ENCODE measurements at places on chromosomes 1 and 21.

DNA sequence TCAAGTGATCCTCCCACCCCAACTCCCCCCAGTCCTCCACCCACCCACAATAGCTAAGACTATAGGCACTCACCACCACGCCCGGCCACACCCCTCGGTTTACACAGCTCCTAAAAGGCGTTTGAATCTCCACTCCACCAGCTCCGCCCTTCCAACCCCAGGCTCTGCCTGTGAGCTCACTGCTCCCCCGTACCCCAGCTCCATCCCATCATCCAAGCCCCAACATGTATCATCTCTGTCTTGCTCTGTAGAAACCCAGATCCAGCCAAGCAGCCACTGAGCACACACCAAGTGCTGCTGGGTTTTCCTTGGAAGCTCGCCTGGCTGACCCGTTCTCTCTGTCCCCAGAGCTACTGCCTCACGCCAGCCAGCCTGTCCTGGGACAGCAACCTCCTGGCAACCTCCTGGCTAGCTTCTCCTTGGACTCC is 12.0 kb upstream of the S100A2 start:
- no peak for DNase-seq

GRCh38 chr1:232978091-232978634 is 27.8 kb downstream of the NTPCR start:
- no peak for DNase-seq

- no peak for DNase-seq
These were observed 89.4 kb upstream of the UBE2U start for GRCh38 chr1:64114012-64114525.

DNA sequence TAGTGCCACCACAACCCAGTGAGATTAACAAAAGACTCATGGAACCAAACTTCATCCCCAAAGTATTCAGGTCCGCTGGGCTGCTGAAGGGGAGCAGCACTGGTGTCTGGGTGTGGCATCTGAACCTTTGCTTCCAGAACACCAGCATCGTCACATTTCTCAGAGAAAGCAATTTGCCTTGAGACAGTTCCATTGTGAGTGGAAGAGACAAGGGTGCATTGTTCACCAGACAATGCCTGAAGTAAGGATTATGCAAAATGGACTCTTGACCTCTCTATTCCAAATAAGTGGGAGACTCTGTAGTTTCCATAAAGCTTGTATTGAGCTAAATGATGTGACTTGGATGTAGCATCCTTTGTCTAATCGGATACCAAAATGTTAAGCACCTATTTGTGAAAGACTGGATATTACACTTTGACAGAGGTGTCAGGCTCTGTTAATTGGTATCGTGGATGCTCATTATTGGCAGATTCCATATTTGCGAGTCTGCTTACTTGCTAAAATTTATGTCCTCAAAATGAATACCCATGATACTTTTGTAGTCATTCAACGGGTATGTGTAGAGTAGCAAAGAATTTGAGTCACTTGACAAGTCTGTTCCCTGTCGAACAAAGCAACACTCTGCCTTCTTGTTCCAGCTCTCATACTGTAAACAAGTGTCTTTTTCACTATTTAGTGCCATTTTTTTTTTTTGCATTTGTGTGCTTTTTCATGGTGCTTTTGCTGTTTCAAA is 75.6 kb downstream of the MRPS6 start:
- no peak for DNase-seq

DNA sequence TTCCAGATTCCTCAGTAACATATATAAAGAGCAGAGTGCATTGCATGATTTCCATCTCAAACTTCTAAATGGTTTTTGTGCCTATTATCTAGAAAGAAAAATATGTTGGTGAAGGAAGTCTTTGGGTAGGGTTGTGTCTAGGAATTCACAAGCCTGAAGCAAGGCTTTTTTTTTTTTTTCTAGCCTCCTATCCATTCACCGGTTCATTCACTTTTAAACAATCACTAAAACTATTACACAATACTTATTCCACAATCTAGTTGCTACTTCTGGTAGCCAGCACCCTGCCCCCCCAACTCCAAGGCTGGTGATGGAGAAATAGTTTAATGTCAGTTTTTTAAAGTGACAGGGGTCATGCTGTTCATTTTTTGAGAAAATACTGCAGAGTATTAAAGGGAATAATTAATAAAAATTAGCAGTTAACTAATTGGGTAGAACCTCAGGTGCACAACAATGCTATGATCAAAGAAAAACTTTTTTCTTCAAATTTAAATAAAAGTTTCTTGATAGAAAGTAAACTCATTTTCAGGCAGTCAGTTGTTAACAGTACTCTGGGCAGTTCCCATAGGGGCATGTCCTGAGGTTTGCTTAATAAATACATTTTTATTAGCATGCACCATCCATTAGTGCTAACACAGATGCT is 10.9 kb downstream of the IRF2BP2 start:
- DNase-seq: peak; percentile 78

DNA sequence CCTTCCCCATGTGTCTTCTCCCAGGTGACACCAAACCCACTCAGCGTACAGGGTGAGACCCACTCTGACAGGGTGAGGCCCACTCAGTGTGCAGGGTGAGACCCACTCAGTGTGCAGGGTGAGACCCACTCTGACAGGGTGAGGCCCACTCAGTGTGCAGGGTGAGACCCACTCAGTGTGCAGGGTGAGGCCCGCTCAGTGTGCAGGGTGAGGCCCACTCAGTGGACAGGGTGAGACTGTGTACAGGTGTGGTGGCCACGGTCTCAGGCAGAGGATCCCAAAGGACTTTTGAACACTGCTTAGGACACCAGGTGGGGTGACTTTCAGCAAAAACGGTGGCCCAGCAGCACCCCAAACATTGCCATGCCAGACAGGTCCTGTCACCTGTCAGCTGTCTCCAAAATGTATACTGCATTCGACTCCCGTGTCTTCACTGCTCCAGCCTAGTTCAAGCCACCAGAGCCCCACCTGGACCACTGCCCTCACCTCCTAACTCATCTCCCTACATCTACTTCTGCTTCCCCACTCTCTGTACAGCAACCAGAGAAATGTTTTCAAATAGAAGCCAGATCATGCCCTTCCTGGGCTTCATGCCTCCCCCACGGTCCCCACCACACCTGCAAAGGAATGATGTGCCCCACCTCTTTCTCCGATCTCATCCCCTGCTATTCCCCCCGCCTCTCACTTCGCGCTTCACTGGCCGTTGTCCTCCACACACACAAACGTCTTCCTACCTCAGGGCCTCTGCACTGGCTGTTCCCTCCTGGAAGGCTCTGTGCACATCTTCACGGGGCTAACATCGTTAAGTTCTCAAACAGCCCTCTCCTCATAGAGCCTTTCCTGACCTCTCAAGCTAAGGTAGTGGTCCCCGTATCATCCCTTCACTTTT is 52.1 kb downstream of the ACBD3 start:
- no peak for DNase-seq

GRCh38 chr1:68301471-68302001 is 69.2 kb upstream of the WLS start:
- DNase-seq: no peak

DNA sequence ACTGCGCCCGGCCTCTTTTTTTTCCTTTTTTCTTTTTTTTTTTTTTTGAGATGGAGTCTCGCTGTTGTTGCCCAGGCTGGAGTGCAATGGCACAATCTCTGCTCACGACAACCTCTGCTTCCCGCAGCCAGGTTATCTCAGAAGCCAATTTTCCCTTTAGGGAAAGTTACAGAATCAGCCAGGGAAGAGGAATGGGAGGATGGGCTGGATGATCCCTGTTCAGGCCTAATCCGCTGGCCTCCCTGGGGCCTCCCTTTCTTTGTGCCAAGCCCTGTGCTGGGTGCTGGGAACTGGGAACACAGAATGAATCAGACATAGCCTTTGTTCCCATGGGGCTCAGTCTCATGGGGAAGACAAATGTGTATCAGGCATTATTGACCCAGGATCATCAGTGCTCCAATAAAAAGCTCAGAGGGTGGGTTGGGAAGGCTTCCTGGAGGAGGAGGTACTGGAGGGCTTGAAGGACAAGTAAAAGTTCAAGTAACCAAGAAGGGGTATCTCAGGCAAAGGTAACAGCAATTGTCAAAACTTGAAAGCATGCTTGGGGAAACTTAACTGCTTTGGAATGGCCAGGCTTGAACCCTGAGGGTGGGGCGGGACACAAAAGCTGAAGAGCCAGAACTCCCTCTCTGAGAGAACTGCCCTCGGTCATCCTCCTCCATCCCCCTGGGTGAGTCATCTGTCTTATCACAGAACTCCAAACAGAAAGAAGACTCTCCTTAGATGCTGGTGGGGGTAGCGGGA is 14.3 kb downstream of the ECHDC2 start:
- DNase-seq: no peak

DNA sequence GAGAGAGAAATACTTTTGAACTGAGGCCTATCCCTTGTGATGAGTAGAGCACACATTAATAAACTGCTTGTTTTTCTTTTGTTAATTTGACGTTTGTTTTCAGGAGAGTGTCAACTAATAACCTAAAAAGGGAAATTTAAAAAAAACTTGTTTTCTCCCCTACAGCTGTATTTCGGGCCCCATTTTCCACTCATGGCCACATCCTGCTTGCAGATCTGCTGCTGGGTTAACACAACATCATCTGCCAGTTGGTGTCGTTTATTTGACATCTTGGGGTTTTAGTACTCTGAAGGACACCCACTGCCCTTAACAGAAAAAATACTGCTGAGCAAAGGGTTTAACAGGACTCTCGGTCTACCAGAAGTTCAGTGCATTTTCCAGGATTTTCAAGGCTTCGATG is 848 bp upstream of the PYHIN1 start:
- DNase-seq: no peak

GRCh38 chr1:112776688-112777087 is 61.6 kb upstream of the PPM1J start:
- DNase-seq: no peak

GRCh38 chr1:58307431-58307830 is 239.1 kb downstream of the OMA1 start:
- no peak for DNase-seq
